Activated CD4-positive, alpha-beta T cell treated with anti-CD3 and anti-CD28 coated beads, Interleukin-2, amount 50 U/mL, for 24 hours (primary cell): ENCODE measurements at places on chromosomes 5 and 9.

GRCh38 chr5:162187371-162187770, 119.8 kb downstream of the GABRG2 start:
- DNase-seq = no peak

DNA sequence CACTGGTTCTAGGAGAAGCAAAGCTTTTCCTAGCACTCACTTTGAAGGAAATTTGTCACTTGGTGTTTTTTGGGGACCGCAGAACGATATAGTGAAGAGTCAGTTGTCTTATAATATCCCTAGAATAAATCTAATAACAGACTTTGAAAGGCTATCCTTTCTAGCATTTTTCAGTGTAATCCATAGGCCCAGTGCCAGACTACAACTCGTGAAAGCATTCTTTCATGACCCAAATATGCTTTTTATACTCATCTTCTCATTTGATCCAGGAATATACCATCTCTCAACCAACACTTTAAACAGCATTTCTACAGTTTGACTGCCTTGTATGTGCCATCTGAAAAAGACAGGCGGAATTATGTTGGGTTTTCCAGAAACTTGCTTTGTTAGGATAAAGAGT, 104.0 kb downstream of the ERCC6L2 start:
- DNase-seq = no peak

- DNase-seq = no peak
Measured at GRCh38 chr5:133729800-133730199, 117.5 kb upstream of the FSTL4 start.

DNA sequence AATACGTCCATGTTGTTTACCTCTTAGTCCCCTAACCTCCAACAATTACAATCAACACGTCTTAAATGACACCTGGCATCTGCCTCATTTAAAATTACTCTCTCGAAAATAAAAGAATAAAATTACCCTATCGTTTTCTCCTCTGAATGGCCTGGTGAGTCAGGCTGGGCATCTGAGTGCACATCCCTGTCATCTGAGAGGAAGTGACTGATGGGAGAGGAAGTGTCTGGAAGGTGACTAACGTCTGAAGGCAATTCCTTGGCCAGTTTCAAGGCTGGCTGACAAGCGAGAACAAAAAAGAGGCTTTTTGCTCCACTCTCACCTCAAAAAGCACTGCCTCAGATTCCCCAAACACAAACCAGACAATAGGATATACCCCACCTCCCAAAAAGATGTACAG, 57.7 kb downstream of the MAPKAP1 start:
- DNase-seq = no peak

DNA sequence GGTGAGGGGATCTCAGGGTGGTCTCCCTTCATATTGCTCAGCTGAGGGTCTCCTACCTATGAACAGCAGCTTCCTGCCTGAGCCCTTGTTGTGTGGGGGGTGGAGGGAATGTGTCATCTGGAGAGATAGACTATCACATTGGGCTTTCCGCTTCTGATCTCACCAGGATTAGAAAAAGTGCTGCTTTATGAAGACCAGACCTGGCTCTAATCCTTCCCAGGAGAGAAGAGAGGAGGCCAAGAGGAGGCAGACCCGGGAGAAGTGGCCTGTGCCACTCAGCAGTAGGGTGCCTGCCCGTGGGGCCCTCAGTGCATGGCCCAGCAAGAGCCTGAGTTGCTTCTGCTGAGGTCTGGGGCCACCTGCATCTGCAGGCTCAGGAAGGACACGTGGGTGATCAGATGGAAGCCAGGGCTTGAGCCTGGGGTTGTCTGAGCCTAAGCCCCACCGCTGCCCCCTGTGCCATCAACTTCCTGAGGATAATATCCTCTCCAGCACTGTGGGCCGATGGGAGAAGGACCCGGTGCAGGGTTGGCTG, 22.1 kb upstream of the COL5A1 start:
- DNase-seq = no peak

- DNase-seq = no peak
Measured at GRCh38 chr5:176948458-176948857, 49.3 kb upstream of the HK3 start.

GRCh38 chr9:99162759-99163364, 57.9 kb downstream of the TGFBR1 start:
- no peak for DNase-seq

DNA sequence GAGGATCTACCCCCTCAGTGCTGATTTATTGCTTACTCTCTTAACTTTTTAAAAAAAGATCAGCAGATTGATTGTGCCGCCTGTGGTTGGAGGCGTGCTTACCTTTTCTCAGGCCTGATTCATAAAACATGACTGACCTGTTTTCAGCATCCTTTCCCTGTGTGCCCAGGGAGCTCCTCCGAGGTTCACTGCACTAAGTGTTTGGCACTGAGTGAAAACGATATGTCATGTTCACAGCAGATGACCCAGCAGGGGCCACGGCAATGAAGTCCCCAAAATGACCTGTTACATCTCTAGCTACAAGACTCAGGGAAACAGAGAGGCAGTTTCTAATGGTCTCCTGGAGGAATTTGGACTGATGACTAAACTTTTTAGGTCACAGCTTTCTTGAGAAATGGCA, 69.9 kb downstream of the INSYN2B start:
- DNase-seq = no peak

DNA sequence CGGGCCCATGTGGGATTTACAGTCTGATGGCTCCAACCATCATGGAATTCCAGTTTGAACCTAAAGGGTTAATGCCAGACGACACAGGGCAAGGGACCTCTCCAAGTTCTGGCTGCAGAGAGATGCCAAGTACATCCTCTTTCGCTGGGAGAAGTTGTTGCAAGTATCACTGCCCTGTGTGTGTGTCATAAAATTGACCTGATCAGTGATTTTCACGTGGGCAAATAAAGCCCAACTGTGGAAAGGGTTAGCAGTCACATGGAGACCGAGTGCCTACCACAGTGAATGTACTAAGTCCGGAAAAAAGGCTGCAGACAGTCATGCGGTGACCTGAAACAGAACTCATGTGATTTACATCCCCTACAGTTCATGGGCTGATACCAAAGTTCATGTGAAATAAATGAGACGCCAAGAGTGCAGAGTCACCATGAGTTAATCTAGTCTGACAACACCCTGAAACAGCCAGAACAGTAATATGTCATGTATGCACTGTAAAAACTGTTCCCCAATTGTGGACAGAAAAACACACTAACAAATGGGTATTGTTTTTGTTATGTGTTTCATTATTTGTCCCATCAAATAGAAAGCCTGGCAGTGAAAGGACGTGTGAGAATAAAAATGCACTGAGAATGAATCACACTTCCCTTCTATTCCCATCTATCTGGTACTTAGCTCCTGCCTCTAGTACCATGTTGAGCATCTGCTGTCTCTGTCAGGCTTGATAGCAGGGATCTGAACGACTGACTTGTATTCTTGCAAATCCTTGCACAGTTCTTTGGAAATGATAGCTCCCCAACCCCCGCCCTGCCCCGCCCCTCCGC, 115.7 kb downstream of the SUSD1 start:
- DNase-seq = no peak

GRCh38 chr9:70147651-70148050, 104.0 kb downstream of the MAMDC2 start:
- no peak for DNase-seq

GRCh38 chr5:173823721-173824567, 64.2 kb upstream of the CPEB4 start:
- no peak for DNase-seq

DNA sequence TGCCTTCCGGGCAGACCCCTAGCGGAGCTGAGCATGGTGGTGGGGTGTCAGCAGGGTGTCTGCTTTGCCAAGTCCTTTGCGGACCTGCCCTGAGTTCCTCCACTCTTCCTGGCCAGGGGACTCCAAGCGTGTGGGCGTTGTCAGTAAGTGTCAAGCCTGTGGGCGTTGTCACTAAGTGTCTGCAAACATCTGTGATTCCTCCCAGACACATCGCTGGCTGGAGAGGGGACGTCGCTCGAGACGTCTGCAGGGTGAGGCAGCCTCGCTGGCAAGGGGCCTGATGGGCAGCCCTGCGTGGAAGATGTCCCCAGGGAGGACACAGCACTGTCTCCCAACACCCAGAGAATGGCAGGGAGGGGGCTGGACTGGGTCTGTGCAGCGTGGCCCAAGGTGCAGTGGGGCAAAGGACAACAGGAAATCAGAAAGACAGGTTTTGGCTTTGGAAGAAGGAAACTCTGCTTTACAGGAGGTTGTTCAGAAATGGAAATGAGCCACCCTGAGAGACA, 28.8 kb downstream of the ADAMTSL2 start:
- no peak for DNase-seq

GRCh38 chr9:68869022-68869421, 144.9 kb downstream of the PRKACG start:
- no peak for DNase-seq

DNA sequence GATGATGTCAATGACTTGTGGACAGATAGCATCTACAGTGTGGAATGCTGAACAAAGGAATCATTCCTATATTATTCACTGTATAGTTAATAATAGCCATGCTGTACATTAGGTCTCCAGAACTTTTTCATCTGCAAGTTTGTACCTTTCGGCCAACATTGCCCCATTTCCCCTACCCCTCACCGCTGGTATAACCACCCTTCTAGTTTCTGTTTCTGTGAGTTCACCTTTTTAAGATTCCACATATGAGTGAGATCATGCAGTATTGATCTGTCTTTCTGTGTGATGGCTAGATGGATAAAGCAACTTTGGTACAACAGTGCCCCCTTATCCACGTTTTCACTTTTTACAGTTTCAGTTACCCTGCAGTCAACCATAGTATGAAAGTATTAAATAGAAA, 18.8 kb upstream of the ALDH1B1 start:
- no peak for DNase-seq

- no peak for DNase-seq
Measured at GRCh38 chr9:87343816-87344430, 153.7 kb upstream of the DAPK1 start.

- DNase-seq = no peak
Measured at GRCh38 chr9:126671381-126671831, 57.7 kb downstream of the LMX1B start.

- DNase-seq = no peak
Measured at GRCh38 chr5:102700120-102700831, 54.8 kb upstream of the PAM start.

- no peak for DNase-seq
Measured at GRCh38 chr9:94256007-94256406, 3.1 kb upstream of the ZNF169 start.

- DNase-seq = no peak
Measured at GRCh38 chr9:114261026-114261425, 61.9 kb upstream of the ORM1 start.

DNA sequence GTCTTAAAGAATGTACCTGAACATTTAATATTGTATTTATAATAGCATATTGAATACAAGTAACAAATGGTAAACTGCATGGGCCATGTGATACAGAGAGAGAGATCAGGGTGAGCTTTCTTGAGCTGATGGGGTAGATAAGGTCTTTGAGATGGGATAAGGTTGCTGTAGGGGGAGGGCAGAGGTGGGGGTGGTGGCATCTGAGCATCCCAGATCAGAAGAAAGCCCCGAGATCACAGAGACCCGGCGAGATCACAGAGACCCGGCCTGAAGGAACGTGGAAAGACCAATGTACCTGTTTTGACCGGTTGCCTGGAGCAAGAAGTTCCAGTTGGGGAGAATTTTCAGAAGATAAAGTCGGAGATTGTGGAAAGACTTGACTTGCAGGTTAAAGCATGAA, 6.6 kb downstream of the SMARCA2 start:
- no peak for DNase-seq

DNA sequence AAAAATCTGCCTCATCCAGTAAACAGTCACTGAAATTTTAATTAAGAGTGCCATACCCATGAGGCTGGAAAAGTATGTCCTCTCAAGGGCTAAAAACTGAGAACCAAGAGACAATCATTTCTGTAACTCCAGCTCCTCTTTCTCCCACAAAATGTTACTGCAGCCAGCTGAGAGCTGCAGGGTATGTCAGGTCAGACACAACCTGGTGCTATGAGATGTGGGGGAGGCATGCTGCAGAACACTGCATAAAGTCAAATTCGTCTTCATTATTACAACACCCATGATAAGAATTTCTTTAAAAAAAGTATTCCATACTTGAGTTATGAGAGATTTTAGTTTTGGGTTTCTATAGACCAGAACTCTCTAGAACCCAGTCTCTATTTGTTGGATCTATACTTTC, 162.2 kb downstream of the CDC42SE2 start:
- no peak for DNase-seq

- no peak for DNase-seq
Measured at GRCh38 chr9:18461496-18461895, 12.5 kb upstream of the ADAMTSL1 start.

DNA sequence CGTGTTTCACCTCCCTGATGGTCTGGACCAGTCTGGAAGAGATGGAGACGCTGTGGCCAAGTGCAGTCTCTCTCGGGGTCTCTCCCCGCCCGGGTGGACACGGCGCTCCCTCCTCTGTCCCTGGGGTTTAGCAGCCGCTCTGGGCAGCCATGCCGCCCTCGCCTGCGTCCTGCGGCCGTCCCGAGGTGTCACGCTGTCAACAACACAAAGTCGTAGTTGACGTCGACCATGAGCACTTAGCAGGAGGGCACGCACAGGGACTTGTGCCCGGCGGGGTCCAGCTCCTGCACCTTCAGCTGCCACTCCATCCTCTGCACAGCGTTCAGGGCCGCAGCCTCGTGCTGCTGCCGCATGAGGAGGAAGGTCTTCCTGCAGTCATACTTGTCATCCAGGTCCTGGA, 368.9 kb downstream of the CDH9 start:
- DNase-seq = no peak

- no peak for DNase-seq
Measured at GRCh38 chr9:116671605-116672004, 15.5 kb upstream of the TRIM32 start.

- no peak for DNase-seq
Measured at GRCh38 chr9:133978899-133979272, 13.2 kb downstream of the VAV2 start.

DNA sequence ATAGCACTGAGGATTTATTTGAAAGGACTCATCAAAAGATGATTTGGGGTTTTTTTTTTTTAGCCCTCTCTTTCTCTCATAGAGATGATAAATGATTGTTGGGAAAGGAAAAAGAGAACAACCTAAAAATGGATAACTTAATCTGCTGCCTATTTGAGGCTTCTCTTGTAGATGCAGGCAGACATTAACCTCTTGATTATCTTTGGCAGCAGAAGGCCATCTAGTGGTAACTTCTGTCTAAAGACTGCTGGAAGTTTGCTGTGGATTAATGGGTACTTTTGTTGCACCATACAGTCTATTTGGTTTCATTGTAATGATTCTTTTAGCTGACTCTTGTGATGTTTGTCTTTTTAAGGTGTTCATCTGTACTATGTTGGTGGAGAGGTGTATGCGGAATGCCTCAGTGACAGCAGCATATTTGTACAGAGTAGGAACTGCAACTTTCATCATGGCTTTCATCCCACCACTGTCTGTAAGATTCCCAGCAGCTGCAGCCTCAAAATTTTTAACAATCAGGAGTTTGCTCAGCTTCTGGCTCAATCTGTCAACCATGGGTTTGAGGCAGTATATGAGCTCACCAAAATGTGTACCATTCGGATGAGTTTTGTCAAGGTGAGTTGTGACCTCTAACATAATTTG, 18.8 kb downstream of the SMIM32 start:
- DNase-seq = no peak

- DNase-seq = no peak
Measured at GRCh38 chr5:33827018-33827707, 64.6 kb downstream of the ADAMTS12 start.

GRCh38 chr9:81633952-81634854, 55.1 kb downstream of the TLE1 start:
- DNase-seq = no peak
